RPMI8226 (cell line): ENCODE measurements at places on chromosomes 7 and 10.
A peak's percentile ranks its signal among the peaks of the same experiment; 100 is the strongest.

DNA sequence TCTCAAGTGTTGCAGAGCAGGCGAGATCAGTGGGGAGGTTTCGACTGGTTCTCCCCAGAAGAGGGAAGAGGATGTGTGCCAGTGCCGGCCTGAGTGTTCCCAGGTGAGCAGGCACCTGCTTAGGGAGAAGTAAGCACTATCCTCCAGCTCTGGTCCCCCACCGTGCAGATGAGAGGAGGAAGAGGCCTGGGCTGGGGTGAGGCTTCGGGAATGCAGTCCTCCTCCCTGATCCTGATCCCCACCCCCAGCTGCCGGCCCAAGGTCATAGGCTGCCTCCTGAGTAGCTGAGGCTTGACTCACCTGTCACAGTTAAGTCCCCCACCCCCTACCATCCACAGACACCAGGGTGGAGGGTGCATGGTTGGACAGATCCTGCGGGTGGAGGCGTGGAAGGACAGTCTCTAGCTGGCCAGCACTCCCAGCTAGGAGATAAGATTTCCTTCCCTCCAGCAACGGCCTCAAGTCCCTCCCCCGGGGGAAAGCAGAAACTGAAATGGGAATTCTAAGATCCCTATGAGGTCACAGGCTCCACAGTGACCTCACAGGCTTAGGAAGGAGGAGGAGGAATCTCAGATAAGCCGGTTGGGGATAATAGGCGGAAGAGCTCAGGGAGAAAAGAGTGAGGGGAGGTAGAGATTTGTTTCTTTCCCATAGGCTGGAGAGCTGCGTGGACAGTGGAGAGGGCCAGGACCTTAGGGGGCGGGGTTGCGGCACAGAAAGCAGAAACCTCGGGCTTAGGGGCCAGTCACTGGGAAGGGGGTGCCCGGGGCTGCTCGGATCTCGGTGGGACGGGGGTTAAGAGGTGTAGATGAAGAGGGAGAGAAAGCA lies 1.0 kb downstream of the LRCH4 start:
- DNase-seq: no peak

DNA sequence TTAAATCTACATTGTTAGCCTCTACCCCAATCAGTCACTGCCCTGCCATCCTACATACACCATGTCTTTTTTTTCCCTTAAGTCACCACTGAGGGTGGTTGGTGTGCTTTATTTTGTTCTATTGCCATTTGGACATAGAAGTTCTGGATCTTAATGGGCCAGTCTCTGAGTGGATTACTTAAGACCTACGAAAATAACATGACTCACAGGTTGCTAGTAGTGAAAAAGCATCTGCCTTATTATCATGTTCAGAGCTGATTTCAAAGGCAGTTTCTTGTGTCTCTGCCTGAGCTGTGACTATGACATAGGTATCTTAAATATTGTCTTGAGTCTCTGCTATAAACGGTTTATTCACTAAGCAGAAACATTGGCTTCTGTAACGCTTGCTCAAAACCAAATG lies 410.8 kb downstream of the MDFIC start:
- no peak for DNase-seq

GRCh38 chr10:77290528-77291155 lies 347.0 kb downstream of the KCNMA1 start:
- no peak for DNase-seq

DNA sequence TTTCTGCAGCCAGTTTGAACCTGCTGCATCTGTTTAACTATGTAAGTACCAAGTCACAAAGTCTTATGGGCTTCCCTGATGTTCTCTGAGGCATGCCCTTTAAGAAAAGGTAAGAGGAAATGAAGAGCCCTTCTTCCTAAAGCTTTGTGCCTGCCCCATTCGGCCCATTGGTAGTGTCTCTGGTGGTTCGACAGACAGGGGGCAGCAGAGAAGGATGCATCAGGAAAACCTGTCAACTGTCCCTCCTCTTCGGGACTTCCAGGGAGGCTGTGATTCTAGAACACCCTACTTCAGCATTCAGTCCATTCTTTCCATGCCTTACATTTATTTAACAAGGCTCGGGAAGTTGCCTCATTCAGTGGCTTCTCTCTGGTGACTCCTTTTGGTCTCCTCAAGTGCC lies 1.9 kb upstream of the SFRP4 start:
- no peak for DNase-seq

DNA sequence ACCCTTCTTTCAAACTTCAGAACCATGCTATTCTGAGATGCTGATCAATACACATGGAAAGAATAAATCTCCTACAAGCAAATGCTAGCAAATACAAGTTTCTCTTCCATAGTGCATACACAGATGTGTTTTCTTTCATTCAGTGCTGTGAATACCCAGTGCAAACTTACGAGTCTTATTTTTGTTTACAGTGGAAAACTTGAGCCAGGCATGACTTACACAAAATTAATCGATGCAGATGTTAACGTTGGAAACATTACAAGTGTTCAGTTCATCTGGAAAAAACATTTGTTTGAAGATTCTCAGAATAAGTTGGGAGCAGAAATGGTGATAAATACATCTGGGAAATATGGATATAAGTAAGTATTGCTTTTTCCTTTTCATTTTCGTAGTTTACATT lies 48.8 kb downstream of the PNLIPRP3 start:
- no peak for DNase-seq

DNA sequence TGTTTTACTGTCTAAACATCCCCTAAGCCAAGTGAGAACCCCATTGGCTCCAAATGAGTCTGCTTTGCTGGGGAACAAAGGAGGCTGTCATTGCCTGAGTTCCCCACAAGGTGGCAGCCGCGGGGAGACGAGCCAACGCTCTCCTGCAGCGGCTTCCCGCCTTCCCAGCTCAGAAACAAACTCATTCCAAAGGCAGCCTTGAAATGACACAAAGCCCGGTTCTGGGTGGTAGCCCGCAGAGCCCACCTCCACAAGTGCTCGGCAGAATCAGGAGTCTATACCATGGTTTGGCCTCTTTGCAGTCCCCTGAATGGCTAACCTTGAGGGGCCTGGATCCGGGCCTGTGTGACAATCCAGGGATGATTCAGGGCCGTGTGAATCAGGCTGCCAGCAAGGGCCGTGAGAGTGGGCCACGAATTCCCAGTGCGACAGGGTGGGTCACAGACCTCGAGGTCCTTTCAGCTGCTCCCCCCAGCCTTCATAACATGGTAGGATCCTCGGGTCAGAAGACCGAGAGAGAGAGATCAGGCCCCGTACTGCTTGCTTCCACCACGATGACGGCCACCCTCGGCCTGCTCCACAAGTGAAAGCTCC lies 79.7 kb downstream of the DLG5 start:
- peak; percentile 43 for DNase-seq

DNA sequence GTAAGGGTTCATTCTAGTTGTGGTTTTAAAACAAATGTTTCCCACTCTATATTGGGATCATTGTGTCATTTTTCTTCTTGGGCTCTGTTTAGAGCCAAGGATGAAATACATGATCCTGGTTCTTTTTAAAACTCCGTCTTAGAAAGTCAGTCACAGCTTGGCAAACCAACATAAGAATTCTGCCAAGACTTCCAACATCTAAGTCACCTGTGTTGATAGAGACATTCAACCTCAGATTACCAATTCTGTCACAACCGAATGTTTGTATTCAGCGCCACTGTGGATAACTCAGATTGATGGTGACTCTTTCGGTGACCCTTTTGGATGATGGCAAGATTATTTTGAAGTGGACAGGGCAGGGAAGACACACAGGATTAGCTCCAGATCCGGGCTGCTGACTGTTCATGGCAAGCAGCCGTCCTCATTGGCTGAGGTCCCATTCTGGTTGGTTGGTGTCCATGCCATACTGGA lies 255.4 kb downstream of the ARHGAP21 start:
- DNase-seq: no peak

DNA sequence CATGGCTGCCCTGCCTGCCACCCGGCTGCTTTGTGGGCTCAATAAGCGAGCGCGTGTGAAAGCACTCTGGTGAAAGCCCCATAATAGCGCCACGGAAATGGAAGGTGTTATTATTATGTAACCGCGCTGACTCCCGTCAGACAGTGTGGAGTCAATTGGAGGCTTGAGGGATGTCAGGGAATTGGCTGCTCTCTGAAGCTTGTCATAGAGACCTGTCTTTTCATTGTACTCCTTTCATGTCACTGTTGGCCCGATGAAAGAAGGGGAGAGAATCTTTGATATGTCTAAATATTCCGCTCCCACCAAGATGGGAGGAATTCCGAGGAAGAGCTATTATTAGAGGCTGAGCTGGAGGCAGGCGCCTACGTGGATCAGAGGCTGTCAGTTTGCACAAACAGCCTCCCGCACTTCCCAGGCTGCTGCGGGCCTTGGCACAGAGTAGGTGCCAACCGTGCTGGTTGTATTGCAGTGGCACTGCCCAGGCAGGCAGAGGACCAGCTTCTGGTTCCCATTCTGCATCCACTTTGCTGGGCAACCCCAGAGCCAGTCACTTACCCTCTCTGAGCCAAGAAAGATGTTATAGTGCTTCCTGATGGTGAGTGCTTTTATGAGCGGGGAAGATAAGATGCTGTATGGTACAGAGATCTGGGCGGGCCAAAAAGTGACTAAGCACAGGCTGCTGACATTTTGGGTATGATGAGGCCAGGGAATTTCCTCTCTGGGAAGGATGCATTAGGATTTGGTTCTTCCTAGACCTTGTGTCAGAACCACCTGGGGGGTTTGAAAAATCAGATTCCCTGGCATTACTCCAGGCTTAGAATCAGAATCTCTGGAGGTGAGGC lies 151.4 kb downstream of the RPS24 start:
- DNase-seq: no peak

DNA sequence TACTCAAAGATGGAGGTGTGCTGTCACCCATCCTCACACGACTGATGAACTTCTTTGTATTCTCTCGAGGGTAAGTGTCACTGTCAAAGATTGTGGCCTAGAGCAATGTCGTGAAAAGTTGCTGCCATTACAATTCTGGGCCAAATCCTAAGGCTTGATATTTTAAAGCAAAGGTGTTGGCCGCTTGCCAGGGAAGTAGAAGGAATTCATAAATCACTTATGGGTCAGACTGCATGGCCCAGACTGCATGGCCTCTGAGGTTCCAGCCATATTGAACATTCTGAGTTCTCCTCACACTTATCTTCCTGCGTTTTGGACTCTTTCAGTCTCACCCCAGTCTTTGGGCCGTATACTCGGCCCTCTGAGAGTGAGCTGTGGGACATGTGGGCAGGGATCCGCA lies 8.6 kb downstream of the MEST start:
- DNase-seq: no peak

DNA sequence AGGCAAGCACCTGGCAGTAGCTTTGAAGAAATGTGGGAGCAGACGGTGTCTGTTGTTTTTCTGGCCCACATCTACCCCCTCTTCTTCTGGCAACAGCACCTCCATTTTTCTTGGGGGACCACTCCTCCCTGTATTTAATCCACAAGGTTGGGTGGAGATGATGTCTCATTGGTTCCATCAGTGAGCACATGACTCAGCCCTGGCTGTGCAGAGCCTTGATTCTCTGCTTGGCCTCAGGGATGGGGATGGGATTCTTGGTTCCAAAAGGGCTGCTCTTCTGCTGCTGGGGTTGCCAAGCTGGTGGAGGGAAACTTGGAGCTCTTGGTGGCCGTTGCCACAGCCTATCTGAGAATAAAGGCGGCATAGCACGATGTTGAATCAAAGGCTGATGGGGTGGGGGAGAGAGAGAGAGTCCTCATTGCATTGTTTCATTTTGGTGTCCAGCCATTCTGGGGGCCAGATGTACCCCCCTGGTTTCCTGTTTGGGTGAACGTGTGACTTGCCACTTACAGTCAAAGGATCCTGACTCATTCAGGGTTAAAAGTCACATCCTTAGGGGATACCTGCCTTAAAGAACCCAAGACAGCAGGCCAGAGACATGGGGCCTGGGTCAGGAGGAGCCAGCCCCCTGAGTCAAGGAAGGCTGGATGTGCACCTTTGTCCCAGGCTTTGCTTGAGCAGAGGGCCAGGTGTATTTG lies 25.9 kb downstream of the GRK5 start:
- DNase-seq: no peak
